ENCODE measurements at places on chromosomes 1 and 21.

GRCh38 chr21:21661741-21662140, 663.5 kb downstream of the NCAM2 start:
- DNase-seq = no peak

- DNase-seq = no peak
Measured at GRCh38 chr1:29825274-29825940, 589.1 kb downstream of the PTPRU start.

DNA sequence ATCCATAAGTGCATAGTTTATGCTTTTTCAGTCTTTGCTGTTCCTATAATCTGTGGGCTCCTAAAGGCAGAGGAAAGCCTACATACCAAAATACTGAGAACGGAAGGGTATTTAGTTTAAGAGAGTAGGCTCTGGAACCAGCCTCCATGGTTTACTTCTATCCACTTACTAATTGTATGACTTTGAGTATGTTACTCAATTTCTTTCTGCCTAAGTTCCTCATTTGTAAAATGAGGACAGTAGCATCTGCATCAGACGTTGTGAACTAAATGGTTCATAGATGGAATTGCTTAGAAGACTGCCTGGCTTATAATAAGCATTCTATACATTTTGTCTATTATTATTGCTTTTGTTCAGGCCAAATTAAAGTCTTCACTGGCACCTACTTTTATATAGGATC, 111.0 kb downstream of the NTNG1 start:
- no peak for DNase-seq

DNA sequence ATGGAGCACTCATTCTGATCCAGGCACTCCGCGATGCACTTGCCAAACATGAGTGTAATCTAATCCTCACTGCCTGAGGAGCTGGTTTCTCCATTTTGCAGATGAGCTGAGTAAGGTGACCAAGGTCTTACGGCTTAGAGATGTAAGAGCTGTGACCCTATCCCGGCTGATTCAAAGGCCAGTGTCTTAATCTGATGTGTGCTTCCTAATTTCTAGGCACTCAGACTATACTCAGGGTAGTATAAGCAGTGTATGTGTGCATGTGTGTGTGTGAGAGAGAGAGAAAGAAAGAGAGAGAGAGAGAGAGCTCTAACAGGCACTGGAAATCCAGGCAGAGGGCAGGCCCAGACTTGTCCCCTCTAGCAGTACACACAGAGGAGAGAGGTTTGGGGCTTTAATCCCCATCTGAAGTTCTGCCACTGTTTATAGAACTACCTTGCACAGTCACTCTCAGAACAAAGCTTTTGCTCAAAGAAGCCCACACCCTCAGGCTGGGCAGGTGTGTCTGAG, 188.2 kb downstream of the ZBTB18 start:
- DNase-seq = no peak

GRCh38 chr1:119774746-119775490, 6.2 kb upstream of the HMGCS2 start:
- peak; percentile 31 for DNase-seq

- no peak for DNase-seq
Measured at GRCh38 chr1:97332716-97333115, 588.1 kb downstream of the DPYD start.

- no peak for DNase-seq
Measured at GRCh38 chr1:97139512-97139911, 417.9 kb downstream of the PTBP2 start.

GRCh38 chr1:39689635-39690034, 1.6 kb downstream of the HPCAL4 start:
- DNase-seq = no peak

GRCh38 chr1:119874186-119874585, 22.1 kb downstream of the ADAM30 start:
- DNase-seq = no peak

- DNase-seq = no peak
Measured at GRCh38 chr21:42637267-42638041, 16.0 kb upstream of the PDE9A start.

GRCh38 chr1:241520080-241520465, 518 bp upstream of the FH start:
- DNase-seq = no peak

- DNase-seq = no peak
Measured at GRCh38 chr1:246760422-246761347, 36.5 kb downstream of the SCCPDH start.

- no peak for DNase-seq
Measured at GRCh38 chr1:176604461-176604860, 141.5 kb downstream of the PAPPA2 start.

- no peak for DNase-seq
Measured at GRCh38 chr1:6222636-6223035, 13.1 kb downstream of the ICMT start.

DNA sequence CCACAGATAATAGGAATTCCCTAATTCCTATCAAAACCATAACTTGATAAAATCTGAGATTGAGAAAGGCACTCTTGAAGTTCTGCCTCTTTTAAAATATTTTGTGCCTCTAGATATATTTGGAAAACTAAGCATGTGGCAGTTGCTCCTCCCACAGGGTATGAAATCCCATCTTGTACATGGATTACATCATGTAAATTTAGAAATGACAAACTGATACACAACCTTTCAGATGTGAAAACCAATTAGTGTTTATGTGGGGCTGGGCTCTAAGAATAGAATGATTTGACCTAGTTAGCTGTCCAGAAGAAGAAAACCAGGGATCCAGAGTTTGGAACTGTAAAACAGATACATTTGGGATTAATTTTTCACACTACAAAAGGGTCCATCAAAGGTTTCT, 15.7 kb downstream of the LRRC53 start:
- DNase-seq = no peak

DNA sequence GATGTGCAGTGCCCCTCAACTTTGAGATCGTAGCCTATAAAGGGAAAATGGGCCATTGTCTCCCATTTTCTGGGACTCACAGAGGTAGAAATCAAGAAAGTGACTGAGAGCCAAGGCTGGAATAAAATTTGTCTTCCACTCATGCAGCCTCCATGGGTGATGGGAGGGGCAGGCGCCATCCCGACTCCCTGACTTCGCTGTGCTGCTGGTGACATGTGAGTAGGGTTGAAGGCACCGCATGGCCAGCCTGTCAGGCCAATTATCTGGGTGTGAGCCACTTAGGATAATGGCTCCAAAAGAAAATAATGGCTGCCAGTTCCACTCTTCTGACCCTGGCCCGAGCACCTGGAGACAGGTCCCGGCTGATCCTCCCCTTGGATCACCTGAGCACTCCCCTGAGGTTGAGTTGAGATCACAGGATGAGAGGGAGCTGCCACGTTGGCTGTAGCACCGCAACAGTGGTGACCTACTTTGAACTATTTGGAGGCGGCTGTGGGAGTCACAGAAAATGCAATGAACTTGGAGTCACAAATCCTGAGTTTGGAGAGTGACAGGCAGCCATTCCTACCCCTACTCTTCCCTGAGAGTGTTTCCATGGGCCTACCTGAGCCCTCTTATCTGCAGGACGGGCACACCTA, 26.3 kb downstream of the CAPN9 start:
- no peak for DNase-seq

GRCh38 chr1:162180813-162181212, 111.3 kb downstream of the NOS1AP start:
- DNase-seq = no peak

Measured in HuH-7 (cell line).